ENCODE measurements at places on chromosomes 7 and 10.

DNA sequence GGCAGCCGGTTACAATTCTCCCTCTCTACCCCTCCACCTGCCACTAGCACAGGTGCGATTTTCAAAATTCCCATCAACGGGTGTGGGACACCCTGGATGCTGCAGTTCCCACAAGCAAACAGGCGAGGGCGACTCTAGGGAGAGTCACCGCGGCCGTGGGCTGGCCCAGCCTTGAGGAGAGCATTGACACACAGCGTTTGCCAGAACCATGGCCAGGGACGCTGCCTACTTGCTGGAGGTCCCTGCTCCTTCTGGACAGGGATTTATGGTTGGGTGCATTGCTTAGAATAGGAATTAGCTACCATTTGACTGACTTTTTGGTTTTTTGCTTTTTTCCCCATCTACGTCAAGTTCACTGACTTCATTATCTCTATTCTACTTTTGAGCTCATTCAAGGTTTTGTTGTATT lies 19.0 kb upstream of the CLDN4 start:
- DNase-seq = peak; percentile 84

DNA sequence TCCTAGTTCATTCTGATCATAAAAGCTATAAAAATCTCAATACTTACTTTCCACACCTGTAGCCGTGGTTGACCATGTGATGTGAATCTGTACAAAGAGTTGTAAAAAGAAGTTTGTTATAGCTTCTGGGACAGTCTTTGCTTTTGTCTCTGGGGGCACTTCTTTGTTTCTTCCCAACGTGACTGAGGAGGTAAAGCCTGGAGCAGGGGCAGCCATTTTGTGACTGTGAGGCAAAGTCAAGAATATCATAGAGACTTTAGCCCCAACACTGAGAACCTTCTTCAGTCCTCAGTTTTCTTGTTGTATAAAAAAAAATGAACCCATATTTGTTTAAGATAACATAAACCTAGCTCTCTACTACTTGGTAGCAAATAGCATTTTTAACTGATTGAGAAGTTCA lies 29.4 kb upstream of the LYZL1 start:
- DNase-seq = no peak

GRCh38 chr10:49212783-49213182 lies 24.6 kb upstream of the TMEM273 start:
- peak; percentile 17 for DNase-seq

DNA sequence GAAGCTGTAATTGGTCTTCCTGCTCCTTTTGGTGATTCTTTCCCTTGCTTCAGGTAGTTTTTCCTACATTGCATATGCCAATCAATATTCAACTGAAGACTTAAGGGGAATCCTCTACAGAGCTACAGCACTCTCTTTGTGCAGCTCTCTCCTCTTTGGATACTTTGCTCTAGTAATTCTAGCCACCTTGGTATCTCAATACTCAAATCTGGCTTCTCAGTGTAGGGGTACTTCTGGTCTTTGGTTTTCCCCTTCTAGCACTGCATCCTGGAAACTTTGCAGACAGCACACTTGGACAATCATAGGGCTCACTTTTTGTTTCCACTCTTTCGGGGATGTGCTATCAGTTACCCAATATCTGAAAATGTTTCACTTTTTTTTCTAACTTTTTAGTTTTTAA lies 9.9 kb downstream of the PHTF2 start:
- DNase-seq = no peak

DNA sequence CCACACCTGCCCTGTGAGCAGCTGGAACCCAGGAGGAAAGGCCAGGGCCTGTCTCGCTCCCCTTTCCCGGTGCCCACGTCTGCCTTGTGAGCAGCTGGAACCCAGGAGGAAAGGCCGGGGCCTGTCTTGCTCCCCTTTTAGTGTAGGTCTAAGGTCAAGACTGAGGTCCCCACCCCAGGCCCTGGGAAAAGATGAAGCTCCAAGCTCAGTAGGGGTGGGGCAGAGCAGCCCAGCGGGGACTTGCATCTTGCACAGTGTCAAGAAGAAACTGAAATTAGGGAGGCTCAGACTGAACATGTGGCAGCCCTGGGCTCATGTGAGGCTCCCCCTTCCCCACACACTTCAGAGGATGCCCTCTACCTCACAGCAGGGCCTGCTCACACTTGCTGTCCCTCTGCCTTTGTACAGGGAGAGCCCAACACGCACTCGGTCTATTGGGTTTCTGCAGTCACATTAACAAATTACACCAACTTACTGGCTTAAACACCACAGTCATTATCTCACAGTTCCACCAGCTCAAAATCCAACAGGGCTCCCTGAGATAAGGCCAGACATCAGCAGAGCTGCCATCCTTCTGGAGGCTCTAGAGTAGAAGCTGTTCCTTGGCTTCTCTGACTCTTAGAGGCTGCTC lies 12.4 kb downstream of the POLL start:
- no peak for DNase-seq

- no peak for DNase-seq
These were observed 34.0 kb downstream of the BRI3 start for GRCh38 chr7:98315318-98315993.

DNA sequence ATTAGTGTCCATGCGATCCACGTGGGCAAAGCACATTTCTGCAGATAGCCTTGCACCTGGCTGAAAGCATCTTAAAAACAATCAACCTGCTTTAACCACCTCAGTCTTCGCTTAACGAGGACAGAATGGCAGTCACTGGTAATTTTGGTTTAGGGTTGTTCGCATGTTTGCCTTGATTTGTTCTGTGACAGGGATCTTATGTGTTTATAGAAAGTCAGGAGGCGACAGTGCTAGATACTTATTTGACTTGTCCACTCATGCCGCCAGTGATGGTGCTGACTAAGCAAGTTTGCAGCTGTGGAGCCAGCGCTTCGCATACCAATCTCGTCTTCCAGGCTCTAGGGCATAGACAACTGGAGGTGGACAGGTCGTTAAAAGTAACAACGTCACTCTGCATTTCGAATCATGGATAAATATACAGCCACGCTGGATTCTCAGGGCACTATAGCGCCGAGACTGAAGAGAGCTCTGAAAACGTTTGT lies 1.2 kb upstream of the TMEM243 start:
- no peak for DNase-seq

DNA sequence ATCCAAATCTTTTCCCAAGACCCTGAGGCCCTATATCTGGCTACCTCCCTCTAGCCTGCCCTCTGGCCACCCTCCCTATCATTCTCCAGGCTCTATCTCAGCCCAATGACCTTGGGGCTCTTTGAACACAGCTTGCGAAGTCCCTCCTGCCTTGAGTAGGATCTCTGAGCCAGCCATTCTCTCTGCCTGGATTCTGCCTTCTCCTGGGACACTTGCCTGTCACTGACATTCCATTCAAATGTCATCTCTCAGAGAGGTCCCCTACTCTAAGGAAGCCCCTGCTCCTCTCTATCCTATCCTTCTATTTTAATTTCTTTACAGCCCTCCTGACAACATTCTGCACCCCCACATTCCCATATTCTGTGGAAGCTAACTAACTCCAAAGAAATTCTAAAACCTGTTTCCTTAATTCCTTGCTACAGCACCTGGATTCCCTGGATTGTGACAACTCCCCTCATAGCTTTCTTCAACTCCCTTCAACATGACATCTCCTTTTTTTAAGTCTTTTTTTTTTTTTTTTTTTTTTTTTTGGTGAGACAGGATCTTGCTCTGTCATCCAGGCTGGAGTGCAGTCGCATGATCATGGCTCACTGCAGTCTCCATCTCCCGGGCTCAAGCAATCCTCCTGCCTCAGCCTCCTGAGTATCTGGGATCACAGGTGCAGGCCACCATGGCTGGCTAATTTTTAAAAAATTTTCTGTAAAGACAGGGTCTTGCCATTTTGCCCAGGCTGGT lies 81.0 kb upstream of the ASAH2 start:
- no peak for DNase-seq

GRCh38 chr10:80409121-80409520 lies 770 bp downstream of the PRXL2A start:
- DNase-seq = no peak

GRCh38 chr10:101749047-101750016 lies 26.6 kb downstream of the FGF8 start:
- DNase-seq = no peak

- no peak for DNase-seq
These were observed 213.4 kb downstream of the GPR37 start for GRCh38 chr7:124552217-124552616.

DNA sequence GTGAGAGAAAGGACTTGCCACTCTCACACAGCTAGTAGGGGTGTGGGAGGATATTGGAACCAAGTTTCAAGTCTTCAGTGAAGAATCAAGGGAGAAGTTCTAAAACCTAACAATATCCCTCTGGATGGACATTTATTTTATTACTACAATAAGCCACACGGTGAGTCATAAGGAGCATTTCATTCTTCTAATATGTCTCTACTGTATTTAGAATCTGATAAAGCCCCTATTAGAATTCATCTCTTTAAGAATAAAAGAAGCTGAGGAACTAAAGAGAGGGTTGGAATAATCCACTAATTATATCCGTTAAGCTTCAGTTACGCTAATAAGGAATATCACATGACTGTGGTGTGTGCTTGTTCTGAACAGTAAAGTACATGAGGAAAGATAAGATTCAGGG lies 40.9 kb upstream of the ATRNL1 start:
- no peak for DNase-seq

DNA sequence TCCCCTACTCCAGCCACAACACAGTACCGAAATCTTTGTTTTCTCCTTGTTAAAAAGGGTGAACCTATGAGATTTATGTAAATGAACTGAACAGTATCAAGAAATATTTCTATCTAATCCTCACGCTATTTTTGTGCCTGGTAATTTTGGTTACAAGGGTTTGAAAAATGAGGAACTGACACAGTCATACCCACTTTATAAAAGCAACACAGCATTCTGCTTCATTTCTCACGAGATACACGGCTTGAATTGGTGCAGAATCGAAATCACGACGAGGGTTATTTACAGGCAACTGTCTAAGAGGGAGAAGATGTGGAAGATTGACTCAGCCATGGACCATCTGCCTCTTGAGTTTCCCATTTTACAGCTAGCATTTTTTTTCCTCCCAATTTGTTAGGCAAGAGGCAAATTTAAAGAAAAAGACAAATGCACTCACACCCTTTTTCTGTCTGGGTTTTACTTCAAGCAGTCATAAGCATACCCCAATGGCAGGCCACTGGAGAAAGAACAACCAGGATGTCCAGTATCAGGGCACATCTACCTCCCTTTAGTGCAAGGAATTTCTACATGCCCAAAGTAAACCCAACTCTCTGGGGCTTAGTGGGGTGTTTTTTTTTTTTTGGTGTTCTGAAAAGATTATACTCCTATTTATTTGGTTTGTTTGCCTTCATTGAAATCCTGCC lies 108.1 kb downstream of the ITGB8 start:
- DNase-seq = peak; percentile 98

DNA sequence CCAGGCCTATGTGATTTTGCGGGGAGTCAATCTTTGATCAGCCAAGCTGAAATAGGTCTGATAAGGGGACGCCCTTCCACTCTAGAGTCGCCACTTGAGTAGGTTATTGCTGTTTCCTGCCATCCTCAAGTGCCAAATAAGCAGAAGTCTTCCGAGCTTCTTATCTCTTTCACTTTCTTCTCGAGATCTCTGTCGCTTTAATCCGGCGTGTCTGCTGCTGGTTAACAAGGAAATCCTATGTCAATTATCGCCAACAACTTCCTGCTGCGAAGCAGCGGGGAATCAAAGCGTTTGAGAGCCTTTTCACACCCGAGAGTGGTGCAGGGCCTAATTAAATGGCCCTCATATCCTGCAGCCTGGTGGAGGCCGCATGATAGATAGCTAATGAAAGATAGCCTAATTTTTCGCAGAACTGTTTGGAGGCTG lies 215.9 kb downstream of the RAB11FIP2 start:
- peak; percentile 0 for DNase-seq

- no peak for DNase-seq
These were observed 120.9 kb upstream of the ZNF438 start for GRCh38 chr10:31152421-31153135.

GRCh38 chr7:24372961-24373955 lies 89.3 kb downstream of the NPY start:
- DNase-seq = no peak

GRCh38 chr10:77680811-77681210 lies 43.2 kb upstream of the KCNMA1 start:
- no peak for DNase-seq

DNA sequence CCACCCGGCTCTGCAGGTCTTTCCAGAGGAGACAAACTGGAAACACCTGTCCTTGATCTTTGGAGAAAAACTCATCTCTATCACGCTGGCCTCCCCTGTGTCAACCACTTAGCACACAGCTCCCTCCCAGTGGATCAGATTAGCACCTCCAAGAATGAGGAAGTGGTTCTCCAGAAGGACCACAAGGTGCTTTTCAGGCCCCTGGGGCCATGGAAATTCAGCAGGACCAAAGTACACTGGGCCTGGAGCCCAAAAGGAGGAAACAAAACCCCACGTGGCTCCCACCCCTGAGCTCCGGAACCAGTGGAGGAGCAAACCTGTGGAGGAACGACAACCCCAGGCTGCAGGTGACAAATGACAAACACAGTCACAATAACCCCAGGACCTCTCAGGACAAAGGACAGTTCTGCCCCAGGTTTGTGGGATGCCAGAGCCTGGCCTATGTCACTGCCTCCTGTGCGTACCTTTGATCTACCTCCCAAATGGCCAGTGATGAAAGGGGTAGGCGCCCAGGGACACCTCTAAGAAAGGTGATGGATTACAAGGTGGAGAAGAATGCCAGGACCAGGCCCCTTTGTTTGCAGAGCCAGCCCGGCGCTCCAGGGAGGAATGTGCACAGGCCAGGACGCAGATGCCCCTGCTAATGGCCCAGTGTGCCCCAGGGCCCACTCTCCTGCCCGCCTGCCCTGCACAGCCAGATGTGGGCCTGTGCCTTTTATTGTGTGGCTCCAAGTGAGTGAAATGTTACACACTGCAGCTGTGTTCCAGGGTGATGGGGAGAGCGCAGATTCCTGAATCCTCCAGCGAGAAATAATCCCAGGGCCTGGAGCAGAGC lies 5.7 kb downstream of the TNS3 start:
- peak; percentile 40 for DNase-seq

DNA sequence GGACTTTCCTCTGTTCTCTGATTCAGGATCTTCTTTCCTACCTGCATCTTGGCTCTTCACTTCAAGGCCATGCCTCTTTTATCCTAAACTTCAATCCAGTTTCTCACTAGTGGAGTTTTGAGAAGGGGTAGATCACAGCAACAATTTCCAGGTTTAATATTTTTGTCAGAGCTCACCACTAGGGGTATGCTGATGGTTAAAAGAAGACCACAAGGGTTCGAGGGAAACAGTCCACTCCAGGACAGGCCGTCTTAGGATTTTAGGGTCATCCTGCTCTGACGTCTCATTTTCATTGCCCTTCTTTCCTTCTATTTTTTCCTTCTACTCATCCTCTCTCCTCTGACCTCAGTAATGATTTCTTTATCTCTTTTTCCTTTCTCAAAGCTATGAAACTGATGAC lies 11.3 kb downstream of the STAG3 start:
- DNase-seq = no peak

DNA sequence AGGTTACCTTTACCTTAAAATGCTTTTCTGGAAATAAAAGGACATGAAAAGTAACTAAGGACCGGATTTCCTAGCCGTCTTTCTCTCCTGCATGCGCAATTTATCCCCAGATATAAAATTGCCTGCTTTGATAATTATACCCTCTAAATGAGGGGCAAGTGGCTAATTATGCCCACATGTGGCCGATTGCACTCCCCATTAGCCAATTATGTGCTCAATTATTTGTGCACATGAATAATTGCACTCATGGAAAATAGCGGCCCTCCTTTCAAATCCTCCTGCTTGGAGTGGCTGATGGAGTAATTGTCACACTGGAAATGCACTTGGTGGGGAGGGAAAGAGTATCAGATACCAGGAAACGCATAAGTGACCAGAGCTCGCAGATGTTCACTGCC lies 66.4 kb upstream of the ATRNL1 start:
- no peak for DNase-seq
